ENCODE measurements at places on chromosomes 12 and 14.

DNA sequence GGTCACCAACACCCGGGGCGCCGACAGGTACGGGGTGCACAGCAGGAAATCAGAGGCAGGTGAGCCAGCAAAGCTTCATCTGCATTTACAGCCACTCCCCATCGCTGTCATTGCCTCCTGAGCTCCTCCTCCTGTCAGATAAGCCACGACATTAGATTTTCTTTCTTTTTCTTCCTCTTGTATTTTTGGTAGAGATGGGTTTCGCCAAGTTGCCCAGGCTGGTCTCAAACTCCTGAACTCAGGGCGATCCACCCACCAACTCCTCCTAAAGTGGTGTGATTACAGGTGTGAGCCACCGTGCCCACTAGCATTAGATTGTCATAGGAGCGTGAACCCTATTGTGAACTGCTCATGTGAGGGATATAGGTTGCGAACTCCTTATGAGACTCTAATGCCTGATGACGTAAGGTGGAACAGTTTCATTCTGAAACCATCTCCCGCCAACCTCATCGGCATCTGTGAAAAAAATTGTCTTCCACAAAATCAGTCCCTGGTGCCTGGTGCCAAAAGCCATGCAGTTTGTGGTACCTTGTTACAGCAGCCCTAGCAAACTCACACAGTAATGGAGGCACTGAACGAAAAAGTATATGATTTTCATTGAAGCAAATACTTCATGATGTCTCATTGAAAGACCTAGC, 1.5 kb downstream of the STYK1 start:
- peak; percentile 78 for DNase-seq

DNA sequence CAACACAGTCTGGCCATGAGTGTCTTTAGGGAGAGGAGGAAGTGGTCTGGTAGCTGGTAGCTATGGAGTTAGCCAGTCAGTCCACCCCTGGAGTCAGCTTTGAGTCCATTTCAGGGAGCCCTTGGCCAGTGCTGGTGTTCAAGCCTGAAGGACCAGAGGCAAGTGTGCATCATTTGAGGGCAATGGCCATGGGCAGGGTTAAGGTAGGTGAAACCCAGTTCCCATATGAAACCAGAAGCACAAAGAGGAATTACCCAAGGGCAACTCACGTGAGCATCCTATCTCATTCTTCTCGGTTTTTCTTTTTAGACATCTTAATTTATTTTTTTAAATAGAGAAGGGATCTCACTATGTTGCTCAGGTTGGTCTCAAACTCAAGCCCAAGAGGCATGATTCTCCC, 61.3 kb upstream of the ACTN1 start:
- no peak for DNase-seq

DNA sequence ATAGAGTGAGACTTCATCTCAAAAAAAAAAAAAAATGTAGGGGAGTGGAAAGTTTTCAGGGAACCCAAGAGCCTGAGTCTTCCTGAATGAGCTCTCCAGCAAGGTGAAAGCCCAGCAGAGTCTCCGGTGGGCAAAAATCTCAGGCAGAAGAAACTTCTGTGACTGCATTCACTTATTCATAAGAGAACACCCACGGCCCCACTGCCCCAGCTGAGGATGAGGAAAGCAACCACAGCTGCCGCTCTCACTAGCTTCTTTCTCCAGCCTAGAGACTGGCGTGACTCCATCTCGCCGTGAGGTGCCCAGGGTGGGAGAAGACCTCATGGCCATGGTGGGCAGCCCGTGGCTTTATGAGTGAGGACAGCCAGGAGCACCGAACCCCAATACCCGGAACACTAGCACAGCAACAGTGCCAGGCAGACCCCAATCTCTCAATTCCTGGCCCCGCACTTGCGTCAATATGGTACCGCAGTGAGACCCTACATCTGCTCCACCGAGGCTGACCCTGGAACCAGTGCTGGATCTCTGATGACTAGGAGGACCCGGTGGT, 29.7 kb upstream of the DYNC1H1 start:
- no peak for DNase-seq

DNA sequence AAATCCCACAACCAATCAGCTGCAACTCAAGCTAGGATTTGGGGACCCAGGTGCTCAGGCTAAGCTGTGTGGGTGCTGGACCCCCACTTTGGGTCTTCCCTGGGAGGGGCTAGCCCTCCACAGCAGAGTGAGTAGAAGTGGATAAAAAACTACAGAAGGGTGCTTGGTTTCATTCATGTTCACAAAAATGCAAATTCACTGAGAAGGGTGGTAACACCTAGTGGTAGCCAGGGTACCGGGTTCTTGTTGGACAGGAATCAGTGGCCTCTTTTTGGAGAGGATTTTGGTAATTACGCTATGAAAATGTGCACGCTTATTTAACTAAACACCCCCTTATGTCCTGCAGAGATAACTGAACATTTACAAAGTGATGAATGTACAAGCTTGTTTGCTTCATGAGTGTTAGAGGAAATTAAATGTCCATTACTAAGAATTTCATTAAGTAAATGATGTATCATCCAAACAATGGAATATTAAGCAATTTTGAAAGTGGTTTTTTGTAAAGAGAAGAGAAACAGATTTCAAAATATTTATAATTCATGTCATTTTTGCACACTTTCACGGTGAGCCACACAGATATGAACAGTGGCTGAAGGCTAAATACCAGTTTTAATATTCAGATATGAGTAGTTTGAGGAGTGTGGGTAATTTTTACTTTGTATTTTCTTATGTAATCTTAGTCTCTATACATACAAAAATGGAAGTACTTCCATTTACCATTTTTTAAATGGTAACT, 78.3 kb downstream of the DDX51 start:
- no peak for DNase-seq

GRCh38 chr12:128637642-128638606, 185.8 kb downstream of the SLC15A4 start:
- no peak for DNase-seq

GRCh38 chr14:106309423-106309822, 783.0 kb downstream of the TMEM121 start:
- no peak for DNase-seq

- DNase-seq, result no peak
These were observed 7.8 kb downstream of the PELI2 start for GRCh38 chr14:56125772-56126636.

GRCh38 chr14:55123852-55124639, 5.0 kb upstream of the LGALS3 start:
- peak; percentile 22 for DNase-seq

DNA sequence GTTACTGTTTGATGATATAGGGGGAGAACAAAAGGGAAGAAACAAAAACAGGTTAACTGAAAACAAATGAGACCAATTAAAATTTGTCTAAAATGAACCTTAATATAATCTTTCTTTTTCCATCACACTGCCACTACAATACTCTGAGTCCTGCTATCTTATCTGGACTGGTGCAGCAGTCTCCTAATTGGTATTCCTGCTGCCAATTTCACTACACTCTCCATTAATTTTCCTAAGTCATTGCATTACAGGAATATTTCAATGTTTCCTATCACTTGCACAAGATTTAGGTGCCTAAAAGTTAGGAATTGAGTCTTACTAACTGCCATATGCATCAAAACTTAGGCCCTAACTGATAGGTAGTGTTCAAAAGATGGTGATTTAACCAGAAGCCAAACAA, 884.9 kb upstream of the MGAT4C start:
- no peak for DNase-seq

DNA sequence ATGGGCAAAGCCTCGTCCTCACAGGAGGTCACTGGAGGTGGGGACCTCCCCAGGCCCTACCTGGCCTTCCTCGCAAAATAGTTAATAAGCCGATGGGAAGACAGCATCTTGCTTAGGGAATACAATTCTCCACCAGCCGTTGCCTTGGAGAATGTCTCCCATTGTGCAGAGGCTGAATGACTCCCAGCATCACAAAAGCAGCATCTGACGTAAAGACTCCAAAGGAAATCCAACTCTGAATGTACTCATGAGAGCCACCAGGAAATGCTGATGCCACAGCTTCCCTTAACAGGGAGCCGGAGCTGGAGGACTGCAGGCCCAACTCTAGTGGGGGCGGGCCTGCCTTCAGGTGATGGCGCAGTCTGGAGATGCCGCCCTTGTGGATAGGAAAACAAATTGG, 15.5 kb downstream of the CCDC63 start:
- no peak for DNase-seq

- no peak for DNase-seq
These were observed 172.7 kb downstream of the FUT8 start for GRCh38 chr14:65585216-65585615.

DNA sequence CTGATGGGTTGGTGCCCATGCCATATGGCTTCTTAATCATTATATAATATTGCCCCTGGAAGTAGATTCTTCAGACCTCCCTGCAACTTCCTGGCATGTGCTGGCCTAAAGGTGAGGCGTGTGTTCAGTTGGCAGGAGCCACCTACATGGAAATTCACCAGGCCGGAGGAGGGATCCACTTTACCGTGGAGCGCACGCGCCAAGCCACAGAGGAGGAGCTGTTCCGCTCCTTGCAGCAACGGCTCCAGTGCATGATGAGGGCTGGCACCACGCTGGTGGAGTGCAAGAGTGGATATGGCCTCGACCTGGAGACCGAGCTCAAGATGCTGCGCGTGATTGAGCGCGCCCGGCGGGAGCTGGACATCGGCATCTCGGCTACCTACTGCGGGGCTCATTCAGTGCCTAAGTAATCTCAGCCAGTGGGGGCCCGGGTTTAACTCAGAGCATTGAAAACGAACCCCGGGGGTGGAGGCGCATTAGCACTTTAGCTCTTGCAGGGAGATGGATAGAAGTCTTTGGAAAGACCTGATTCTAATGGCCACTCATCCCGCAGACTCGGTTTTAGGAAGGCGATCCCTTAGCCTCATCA, 13.5 kb downstream of the AMDHD1 start:
- DNase-seq, result no peak

DNA sequence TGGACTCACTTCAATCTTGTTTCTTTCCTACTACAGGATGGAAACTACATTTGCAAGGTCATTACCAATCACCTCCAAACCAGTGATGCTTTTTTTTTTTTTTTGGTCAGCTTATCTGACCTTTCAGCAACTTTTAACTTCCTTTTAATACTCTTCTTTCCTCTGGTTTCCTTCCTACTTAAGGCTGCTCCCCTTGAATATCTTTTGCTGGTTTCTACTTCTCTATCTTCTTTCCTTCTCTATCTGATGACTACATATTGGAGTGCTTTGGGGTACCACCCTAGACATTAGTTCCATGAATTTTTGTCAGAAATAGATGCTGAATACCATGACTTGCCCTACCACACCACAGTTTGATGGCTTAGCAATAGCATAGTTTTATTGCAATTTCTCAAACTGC, 197.7 kb upstream of the DDHD1 start:
- DNase-seq, result no peak

DNA sequence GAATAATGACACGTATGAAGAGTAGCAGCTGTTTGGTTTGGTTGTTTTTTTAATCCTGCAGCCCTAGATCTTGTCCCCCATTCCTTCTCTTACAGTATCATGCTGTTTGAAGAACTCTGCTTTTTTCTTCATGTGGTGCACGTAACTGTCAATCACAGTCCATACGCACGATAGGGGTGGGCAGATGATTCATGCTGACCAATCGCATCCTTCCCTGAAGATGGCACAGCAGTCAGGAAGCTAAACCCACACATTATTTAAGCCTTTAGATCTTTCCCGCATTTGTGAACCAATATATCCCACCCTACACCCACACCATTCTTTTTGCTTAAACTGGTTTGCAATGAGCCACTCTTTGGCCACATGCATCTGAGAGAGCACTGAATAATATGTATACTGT, 158.9 kb upstream of the PLEKHA5 start:
- DNase-seq, result no peak

GRCh38 chr12:110436231-110436630, 13.9 kb downstream of the ARPC3 start:
- DNase-seq, result no peak

GRCh38 chr14:88559852-88560251, 3.0 kb upstream of the ZC3H14 start:
- no peak for DNase-seq

DNA sequence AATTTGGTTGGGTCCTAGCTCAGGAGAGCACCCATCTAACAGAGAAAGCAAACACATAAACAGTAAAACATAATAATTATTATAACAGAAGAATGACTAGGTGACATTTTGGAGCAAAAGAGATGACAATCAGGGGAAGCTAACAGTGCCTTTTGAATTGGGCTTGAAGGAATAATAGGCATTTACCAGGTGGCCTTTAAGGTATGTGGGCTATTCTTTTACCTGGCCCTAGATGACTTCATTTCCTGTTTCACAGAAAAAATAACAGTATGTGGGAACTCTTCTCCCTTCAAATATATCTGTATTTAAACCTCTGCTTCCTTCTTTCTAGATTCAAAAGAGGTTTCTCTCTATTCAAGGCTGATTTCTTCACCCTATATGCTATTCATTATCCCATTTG, 3.8 kb downstream of the IRAK4 start:
- no peak for DNase-seq

DNA sequence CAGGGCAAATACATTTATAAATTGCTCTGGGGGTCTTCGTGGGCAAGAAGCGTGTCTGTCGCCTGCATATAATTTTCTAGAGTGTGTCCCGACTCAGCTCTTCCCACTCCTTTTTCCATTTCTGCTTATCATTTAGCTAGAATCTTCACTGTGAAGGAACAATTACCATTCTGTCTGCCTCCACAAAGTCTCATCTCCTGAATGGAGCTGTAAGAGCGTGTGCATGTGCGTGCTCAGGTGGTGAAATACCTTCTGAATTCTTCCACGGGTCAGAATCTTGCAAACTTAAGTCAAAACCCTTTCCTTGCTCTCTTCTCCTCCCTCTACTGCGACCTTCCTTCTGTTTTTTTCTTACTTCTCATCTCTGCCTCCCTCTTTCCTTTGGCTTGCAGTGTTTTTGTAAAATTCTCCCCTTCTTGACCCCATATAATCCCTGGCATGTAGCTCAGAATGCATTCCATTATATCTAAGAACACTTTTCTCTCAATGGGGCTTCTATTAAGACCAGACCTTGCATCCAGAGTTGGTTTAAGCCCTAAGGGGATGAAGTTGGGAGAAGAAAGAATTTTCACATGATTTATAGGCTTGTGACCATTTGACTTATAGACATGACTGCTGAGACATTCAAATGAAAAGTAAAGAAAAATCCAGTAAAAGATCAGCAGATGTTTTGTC, 25.0 kb upstream of the GSG1 start:
- no peak for DNase-seq
